ENCODE measurements at places on chromosomes 2 and 18.
A peak's percentile ranks its signal among the peaks of the same experiment; 100 is the strongest.

DNA sequence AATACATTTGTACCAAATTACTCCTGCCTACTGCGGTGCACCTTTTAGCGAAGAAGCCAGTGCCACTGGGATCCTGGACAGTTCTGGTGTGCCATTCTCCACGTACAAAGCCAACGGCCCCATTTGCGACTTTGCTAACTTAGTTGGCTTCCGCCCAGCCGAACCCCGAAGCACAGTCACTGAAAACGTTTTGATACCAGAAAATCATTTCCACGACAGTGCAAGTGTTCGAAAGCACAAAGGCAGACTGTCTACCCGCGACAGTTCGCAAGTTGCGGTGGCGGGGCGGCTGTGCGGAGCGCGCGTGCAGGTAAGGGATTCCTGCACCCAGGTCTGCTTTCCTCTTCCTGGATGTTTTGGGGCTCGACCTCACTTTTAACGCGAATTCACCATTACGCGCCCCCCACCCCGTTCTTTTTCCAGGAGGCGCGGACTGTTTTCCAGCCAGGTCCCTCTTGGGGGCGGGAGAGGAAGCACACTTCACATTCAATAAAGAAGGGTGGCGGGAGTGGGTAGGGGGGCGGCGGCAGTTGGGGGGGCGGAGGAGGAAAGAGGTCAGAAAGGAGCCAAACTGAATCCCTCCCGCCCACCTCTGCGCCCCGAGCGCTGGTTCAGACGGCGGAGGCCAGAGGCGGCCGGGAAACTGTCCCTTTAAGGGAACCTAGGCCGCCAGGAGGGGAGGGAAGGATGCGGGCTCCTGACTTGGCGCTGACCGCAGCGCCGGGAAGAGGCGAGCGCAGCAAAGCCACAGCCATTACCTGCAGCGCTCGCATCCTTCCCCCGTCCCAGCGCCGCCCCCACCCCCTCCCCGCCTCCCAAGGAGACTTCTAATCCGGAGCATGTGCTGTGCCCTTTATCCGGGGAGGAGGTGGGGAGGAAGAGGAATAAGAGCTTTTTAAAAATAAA lies 107.4 kb upstream of the KCTD1 start:
- DNase-seq, result no peak

DNA sequence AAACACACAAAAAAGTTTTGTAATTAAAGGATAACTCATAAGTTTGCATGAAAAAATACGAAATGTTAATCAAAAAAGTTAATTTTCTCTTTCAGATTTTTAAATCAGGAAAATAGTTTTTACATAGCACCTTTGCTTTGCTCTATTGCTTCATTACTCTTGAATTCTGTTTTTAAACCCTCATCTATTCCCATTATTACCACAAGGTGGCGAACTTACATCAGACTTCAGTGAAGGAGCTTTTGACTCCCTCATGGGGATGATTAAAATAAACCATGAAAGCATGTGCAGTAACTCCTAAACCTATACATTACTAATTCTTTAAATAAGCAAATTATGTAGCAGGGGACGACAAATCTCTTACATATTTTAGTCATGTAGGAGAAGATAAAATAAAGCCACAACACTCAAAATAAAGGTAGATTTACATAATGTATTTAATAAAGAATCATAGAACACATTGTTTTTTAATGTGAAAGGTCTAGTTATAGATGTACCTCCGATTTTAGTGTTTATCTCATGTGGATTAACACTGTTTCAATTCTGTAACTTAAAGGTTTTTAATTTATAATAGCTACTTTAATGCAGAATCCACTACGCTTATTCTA lies 105.2 kb downstream of the NETO1 start:
- no peak for DNase-seq

- DNase-seq, result no peak
Measured at GRCh38 chr2:238742066-238742465, 105.8 kb upstream of the TWIST2 start.

- DNase-seq, result peak; percentile 60
Measured at GRCh38 chr2:174341293-174341994, 6.7 kb downstream of the SP9 start.

GRCh38 chr2:19478409-19478808 lies 120.0 kb upstream of the OSR1 start:
- DNase-seq, result no peak

DNA sequence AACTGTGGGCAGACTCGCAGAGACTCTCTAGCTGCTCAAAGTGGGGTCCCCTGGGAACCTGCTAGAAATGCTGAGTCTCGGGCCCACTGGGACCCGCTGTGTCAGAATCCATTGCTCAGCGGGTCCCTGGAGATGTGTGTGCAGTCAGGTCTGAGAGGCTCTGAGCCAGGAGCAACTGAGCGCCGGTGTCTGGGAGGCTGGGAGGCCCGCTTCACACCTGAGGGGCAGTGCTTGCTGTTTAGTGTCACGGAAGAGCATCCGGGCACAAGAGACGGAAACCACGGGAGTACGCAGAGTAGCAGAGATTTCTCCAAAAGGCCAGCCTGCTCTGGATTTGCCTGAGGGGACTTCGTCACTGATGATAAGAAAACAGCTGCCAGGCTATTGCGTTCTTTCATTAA lies 70.1 kb downstream of the EDAR start:
- no peak for DNase-seq

DNA sequence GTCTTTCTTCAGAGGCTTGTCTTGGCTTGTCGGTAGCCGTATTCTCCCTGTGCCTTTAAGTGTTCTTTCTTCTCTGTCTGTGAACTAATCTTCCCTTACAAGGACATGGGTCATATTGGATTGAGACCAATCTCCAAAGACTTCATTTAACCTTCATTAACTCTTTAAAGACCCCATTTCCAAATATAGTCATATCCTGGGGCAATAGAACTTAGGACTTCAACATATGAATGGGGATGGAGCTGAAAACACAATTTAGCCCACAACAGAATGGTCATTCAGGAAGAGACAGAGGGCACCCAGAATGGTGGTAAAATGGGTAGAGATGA lies 82.1 kb upstream of the TANK start:
- no peak for DNase-seq

GRCh38 chr18:77197073-77197472 lies 52.6 kb upstream of the GALR1 start:
- no peak for DNase-seq

GRCh38 chr2:32358111-32358482 lies 1.3 kb downstream of the BIRC6 start:
- no peak for DNase-seq

GRCh38 chr2:206084870-206085741 lies 868 bp downstream of the INO80D start:
- DNase-seq, result peak; percentile 2

- DNase-seq, result no peak
Measured at GRCh38 chr2:239606741-239607516, 206.1 kb upstream of the HDAC4 start.

DNA sequence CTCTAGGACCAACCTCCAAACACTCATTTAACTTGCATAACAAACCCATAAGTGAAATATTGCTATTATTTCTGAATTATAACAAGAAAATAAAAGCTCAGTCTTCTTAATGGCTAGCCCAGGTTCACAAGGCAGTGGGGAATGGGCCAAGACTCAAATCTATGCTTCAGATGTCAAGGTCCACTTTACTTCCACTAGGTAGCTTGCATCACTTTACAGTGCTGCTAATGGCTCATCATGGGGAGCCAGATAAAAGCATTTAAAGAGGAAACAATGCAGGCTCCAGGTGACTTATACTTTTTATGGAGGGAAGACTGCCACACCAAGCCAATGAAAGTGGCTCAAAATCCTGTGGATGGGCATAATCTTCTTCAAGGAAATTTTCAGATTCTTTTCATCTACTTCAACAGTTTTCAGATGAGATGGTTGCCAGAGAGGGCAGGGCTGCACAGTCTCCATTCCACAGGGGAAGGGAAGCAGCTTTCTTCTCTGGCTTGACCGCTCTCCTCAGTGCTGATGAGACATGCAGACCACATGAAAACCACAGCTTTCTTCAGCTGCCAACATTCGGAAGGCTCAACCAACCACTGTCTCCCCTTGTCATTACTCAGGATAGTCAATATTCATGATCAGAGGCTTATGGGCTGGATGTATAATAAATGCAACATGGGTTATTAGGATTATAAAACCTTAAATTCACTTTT lies 361.9 kb upstream of the MEX3C start:
- DNase-seq, result no peak

DNA sequence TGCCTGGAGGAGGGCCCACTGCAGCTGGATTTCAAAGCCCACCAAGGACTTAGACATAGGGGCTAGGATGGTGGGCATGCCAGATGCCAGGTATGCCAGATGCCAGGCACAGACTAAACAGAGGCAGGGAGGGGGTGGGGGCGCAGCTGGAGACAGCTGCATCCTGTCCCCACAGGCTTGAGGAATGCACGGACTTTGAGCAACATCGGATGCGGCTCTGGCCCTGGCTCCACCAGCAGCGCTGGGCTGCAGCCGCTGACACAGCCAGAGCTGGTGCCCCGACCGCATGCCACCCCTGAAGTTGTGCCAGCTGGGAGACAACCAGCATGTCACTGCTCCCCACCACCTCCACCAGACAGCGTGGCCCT lies 39.5 kb downstream of the AQP12A start:
- DNase-seq, result no peak

DNA sequence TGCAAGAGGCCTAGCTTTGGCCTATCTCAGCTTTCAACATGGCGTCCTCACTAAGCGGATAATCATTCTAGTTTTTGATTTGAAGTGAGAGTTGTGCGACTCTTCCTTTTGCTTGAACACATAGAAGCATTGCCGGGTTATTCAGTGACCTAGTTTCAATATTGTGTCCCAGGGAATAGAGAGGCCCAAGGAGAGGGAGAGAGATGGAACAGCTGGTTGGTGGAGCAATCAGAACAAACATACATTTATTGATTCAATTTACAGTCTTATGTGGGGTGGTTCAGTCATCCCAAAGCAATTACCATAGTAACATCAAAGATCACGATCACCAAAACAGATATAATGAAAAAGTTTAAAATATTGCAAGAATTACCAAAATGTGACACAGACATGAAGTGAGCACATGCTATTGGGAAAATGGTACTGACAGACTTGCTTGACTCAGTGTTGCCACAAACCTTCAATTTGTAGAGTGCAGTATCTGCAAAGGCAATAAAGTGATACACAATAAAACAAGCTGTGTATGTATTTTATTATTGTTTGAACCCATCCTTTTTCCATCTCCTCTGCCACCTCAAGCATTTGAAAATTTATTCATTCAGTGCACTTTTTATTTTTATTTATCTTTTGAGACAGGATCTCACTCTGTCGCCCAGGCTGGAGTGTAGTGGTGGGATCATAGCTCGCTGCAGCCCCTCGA lies 30.2 kb downstream of the COPS7B start:
- DNase-seq, result no peak

- no peak for DNase-seq
Measured at GRCh38 chr2:97931118-97931857, 64.5 kb downstream of the TMEM131 start.

GRCh38 chr2:70514612-70515055 lies 39.0 kb downstream of the TGFA start:
- DNase-seq, result no peak
